ENCODE measurements at places on chromosomes 12 and 14. TPM values are rescaled to one million over a fixed set of nuclear protein-coding genes. Genes with fewer than 3 reads are reported as not detected.

The KRT79 gene
- not detected for total RNA-seq

The NKX2-1 gene
- total RNA-seq, result not detected

The TAS2R19 gene
- 0.87 TPM for total RNA-seq

DNA sequence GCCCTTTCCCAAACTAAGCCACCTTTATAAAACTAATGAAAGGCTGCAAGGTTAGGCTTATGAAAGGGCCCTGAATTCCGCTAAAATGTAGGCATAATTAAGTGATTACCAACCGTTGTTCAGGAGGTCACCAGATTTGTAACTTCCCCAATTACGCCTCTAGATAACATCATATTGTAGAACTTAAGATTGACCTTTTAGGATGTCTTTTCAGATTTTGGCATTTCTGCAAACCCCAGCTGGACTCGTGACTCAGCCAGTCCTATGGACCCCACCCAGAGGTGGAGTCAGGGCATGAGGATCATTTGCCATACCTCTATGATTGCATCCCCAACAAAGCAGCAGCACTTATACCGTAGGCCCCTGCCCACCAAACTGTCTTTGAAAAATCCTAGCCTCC, 3.7 kb upstream of the LPCAT3 start:
- no peak overlapping the region for H3K27ac ChIP-seq
- no peaks in the 10 kb centered on the region for H3K27me3 ChIP-seq
- H3K4me3 ChIP-seq, result no peak overlapping the region

- DNase-seq, result no peak
- no peak overlapping the region for H3K4me3 ChIP-seq
- H3K4me1 ChIP-seq, result no peaks in the 10 kb centered on the region
- no peak overlapping the region for H3K27ac ChIP-seq
- peaks cover 8% of the 10 kb centered on the region for H3K36me3 ChIP-seq
- no peaks in the 10 kb centered on the region for H3K27me3 ChIP-seq
Observed at GRCh38 chr12:43736927-43737440, 21.6 kb downstream of the PUS7L start.

DNA sequence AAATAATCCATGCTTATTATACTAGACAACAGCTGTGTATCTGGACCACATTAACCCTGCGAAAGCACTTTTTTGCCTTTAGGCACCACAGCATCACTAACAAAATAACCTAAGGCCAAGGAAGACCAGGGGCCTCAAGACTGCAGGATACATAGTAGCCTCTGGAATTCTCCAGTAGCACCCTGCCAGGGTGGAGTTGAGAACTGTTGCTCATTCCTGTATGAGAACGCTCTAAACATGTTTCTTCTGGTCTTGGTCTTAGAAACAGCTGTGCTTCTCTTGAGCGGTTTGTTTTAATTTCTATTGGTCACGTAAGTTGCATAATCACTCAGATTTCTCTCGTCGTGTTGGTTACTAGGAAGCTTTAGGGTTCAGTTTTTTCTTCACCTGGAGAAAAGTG, 7.9 kb downstream of the B4GALNT3 start:
- no peak overlapping the region for H3K27ac ChIP-seq
- H3K4me1 ChIP-seq, result no peaks in the 10 kb centered on the region
- DNase-seq, result no peak
- no peaks in the 10 kb centered on the region for H3K27me3 ChIP-seq
- H3K36me3 ChIP-seq, result no peaks in the 10 kb centered on the region

GRCh38 chr12:42422785-42423184, 96.8 kb downstream of the PPHLN1 start:
- no peaks in the 10 kb centered on the region for H3K36me3 ChIP-seq
- H3K27me3 ChIP-seq, result no peaks in the 10 kb centered on the region
- DNase-seq, result no peak
- H3K4me3 ChIP-seq, result no peak overlapping the region
- no peak overlapping the region for H3K27ac ChIP-seq

DNA sequence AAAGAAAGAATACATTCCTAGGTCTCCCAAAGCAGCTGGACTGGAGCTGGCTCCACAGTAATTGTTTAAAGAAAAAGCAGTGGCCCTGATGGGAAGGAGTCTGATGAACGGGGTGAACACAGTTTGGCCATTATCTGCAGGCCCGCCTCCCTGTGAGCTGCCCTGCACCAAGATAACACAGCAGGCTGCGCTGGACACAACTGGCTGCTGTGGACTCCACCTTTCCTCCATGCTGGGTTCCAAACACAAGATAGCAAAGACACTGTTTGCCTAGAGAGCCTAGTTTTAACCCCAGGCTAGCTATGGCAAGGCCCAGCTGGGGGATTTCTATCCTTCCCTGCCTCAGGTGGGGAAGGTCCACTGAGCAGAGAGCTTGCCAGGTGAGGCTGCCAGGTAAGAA, 34.6 kb downstream of the ZFP36L1 start:
- no peaks in the 10 kb centered on the region for H3K27me3 ChIP-seq
- no peaks in the 10 kb centered on the region for H3K36me3 ChIP-seq
- no peak overlapping the region for H3K4me3 ChIP-seq
- no peak overlapping the region for H3K27ac ChIP-seq
- DNase-seq, result no peak
- H3K4me1 ChIP-seq, result peaks cover 32% of the 10 kb centered on the region

- no peak overlapping the region for H3K4me3 ChIP-seq
- peak; percentile 34 for DNase-seq
- H3K27ac ChIP-seq, result no peak overlapping the region
Observed at GRCh38 chr12:58888131-58888783, 32.0 kb downstream of the LRIG3 start.

- H3K4me3 ChIP-seq, result no peak overlapping the region
- no peaks in the 10 kb centered on the region for H3K4me1 ChIP-seq
- no peaks in the 10 kb centered on the region for H3K36me3 ChIP-seq
- H3K27ac ChIP-seq, result no peak overlapping the region
- peak; percentile 32 for DNase-seq
Observed at GRCh38 chr14:92973261-92973797, 50.4 kb downstream of the CHGA start.

- no peaks in the 10 kb centered on the region for H3K4me1 ChIP-seq
- no peak overlapping the region for H3K4me3 ChIP-seq
- H3K36me3 ChIP-seq, result no peaks in the 10 kb centered on the region
- no peak overlapping the region for H3K27ac ChIP-seq
- DNase-seq, result no peak
- H3K27me3 ChIP-seq, result no peaks in the 10 kb centered on the region
Observed at GRCh38 chr14:56115334-56115870, 2.8 kb upstream of the PELI2 start.

DNA sequence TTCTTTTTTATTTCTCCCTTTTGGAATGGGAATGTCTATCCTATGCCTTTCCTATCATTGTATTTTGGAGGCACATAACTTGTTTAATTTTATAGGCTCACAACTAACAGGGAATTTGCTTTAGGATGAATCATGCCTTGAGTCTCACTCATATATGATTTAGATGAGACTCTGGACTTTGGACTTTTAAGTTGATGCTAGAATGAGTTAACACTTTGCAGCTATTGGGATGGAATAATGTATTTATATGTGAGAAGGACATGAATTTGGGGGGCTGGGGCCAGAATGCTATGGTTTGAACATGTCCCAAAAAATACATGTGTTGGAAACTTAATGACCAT, 365.3 kb downstream of the ZFP36L1 start:
- H3K27ac ChIP-seq, result no peak overlapping the region
- DNase-seq, result no peak
- H3K27me3 ChIP-seq, result no peaks in the 10 kb centered on the region
- no peaks in the 10 kb centered on the region for H3K36me3 ChIP-seq
